ENCODE measurements at places on chromosomes 5 and 9. TPM values are rescaled to one million over a fixed set of nuclear protein-coding genes. Genes with fewer than 3 reads are reported as not detected.

The ANKRD31 gene
- 0.14 TPM for total RNA-seq

DNA sequence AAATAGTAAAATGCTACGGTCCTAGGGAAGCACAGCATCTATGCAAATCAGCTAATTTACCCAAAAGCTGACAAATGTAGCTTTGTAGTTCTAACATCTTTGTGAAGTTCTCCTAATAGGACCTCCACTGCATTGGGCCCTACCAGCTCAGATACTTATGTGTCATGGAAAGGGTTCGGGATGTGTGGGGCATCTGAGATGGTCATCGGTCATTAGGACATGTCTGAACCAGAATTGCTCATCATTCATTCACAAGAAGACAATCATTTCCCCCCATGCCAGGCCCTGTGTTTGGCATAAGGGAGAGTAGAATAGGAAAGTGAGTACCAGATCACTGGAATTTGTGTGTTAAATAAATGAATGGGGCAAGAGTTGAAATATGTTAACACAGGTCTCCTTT lies 35.7 kb downstream of the PWWP2A start:
- no peak for DNase-seq

DNA sequence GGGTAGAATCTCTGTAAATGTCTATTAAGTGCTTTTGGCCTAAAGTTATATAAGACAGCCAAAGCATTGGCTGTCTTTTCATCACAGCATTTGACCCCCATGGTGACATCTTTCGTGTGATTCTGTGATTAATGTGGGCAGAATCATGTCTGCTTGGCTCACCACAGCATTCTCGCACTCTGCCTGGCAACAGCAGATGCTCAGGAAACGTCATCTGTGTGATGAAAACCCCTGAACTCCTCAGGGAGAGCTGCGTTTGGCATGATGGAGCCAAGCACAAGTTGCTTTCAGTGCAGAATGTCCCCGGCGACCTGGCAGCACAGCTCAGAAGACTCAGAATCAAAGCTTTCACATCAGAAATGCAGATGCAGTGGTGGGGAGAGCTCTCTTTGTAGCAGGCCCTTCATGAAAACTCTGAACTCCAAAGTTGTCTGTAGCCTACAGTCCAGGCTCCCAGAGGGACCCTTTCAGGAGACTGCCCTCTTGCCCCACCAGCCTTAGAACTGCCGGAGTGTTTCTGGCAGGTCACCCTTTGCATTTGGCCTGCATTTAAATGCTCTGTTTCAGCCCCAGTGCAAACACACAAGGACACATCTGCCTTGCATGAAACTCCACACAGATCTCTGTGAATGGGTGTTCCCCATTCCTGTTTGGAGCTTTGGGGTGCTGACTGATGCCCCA lies 155.6 kb upstream of the PANK3 start:
- no peak for DNase-seq

DNA sequence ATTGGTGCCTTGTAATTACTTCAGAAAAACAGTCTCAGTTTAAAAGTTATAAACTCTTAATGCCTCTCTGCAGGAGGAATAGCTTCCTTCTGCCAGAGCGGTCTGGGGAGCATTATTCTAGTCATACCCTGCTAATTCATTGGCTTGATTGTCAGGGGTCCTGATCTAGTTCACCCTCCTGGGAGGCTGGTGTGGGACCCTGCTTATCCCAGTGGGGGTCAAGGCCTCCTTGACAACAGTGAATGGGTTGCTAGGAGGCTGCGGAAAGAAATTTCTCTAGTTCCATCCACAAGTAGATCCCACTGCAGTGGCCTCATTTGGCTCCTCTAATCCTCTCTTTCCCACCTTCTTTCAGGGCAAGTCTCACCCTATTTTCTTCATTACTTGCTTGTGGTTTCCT lies 105.7 kb downstream of the TMC1 start:
- no peak for DNase-seq

The CCDC187 gene
- 0.05 TPM for total RNA-seq

DNA sequence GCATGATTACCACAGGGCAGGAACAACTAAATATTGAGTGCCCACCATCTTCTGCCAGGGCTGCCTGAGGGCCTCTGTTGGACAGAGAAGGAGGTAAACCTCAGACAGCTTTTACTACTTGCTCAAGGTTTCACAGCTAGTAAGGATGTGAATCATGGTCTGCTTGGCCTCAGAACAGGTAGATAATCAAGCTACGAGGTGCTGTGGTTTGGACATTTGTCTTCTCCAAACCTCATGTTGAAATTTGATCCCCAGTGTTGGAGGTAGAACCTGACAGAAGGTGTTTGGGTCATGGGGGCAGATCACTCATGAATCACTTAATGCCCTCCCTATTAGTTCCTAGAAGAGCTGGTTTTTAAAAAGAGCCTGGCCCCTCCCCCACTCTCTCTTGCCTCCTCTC lies 541.2 kb upstream of the TRPC7 start:
- DNase-seq: no peak

The SYK gene
- 0.02 TPM for total RNA-seq

GRCh38 chr9:3732077-3733038 lies 206.6 kb upstream of the RFX3 start:
- DNase-seq: peak; percentile 71

The SPINK1 gene
- total RNA-seq: not detected

The ROR2 gene
- total RNA-seq: 0.10 TPM

DNA sequence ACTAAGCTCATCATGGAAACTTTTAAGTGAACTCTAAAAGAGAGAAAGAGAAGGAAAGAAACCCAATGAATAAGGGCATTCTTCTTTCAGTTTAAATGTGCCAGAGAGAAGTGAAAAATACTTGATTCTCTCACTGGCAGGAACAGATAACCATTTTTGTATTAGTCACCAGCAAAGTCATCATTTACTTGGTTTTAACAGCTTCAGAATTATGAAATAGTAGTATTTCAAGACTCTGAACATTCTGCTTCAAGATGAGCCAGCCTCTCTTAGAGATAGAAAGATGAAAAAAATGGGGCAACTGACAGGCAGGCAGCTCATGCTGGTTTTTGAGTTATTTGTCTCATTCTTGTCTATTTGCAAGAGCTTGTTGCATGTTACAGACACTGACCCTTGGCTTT lies 103.5 kb downstream of the GCNT1 start:
- no peak for DNase-seq

DNA sequence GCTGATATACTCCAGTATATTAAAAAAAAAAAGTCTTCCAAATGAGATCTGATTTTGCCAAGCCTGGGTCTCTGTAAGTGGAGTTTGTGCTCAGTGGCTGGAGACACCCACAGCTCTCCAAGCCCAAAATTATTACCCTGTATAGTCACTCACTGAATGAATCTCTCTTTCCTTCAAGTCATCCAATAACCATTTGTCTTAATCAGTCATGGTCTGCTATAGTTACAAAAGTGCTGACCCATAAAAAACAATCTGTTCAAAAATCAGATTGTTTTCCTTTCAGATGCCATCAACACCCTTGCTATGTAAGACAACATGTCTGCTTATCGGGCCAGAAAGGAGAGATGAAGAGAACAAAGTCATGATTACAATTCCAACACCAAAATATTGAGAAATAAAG lies 159.4 kb upstream of the FST start:
- DNase-seq: no peak

GRCh38 chr5:68285851-68286611 lies 70.5 kb downstream of the PIK3R1 start:
- peak; percentile 51 for DNase-seq

The AIF1L gene
- 4.2 TPM for total RNA-seq

- no peak for DNase-seq
These were observed 38.1 kb upstream of the VLDLR start for GRCh38 chr9:2583308-2584013.

The PCDHGB1 gene
- total RNA-seq: 1.1 TPM

DNA sequence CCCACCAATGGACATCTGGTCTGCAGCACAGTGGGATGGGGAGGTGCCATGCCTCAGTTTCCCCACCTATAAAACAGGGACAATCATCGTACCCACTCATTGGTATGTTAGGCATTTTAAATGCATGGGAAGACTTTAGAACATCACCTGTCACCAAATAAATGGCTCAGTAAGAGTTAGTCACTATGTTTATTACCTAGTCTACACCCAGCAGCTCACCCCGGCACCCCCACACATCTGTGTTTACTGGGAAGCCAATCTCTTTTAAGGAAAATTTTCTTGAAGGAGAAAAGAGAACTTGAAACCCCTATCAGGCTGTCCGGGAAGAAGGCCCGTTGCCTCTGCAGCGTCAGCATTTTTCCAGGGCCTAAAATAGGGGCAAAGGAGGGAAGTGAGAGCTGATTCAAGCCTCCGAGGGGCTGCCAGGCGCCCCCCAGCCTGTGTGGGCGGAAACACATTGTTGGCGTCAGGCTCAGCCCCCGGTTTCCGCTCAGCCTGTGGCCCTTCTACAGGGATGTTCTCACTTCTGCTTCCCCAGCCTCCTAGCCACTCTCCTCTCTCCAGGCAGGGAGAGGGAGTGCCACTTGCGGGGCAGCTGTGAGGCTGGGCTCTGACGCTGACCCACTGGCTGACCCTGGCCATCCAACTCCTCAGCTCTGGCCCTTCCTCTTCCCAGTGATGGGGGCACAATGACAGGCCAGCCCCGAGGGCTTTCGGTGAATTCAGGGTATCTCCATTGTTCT lies 4.6 kb downstream of the CSF1R start:
- no peak for DNase-seq

DNA sequence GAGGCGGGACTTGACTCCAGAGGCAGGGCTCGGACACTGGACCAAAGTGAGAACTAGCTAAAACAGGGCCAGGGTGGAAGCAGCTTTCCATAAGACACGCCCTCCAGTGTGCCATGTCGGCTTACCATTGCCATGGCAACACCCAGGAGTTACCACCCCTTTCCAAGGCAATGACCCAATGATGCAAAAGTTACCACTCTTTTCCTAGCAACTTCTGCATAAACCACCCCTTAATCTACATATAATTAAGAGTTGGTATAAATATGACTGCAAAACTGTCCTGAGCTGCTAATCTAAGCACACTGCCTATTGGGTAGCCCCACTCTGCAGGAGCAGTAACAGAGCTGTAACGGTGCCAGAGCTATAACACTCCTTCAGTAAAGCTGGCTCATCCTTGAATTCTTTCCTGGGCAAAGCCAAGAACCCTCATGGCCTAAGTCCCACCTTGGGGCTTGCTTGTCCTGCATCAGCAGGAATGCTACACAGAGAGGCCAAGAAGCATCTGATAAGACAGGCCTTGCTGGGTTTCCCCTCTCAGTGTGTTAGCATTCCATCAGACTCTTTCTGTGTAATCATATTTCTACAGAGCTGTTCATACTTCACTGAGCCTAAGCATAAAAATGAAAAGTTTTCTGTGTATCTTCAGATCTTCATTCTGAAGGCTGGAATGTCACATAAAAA lies 262.7 kb upstream of the KLF9 start:
- no peak for DNase-seq

GRCh38 chr9:123420592-123421111 lies 64.7 kb downstream of the CRB2 start:
- no peak for DNase-seq

The PAIP1 gene
- 180 TPM for total RNA-seq

- DNase-seq: no peak
These were observed 21.1 kb downstream of the ISOC1 start for GRCh38 chr5:129115680-129116079.

GRCh38 chr5:131720714-131721113 lies 76.1 kb downstream of the FNIP1 start:
- no peak for DNase-seq

DNA sequence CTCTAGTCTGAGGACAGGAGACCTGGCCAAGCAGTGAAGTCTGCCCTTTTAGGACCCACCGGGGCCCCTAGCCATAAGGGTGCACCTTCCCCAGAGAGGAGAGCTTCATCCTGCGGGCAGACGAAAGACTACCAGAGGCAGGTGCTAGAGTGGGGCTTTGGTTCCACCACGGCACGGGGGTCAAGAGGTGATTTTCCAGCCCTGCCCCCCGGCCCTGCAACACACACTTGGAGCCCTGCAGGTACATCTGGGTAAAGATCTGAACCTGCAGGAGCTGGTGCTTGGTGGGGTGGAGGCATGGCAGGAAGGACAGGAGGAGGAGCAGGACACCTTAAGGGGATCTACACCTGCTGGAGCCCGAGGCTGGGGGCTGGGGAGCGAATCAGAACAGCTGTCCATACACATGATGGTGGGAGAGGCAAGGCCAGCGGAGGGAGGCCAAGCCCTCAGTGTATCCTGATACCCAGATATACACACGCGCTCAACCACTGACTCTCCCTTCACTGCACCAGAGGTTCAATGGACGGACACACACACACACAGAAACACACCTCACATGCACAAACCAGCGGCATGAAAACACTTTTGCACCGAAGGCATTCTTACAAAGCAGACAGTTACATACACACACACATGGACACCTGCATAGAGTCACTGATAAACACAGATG lies 98.4 kb upstream of the MVB12B start:
- DNase-seq: no peak

DNA sequence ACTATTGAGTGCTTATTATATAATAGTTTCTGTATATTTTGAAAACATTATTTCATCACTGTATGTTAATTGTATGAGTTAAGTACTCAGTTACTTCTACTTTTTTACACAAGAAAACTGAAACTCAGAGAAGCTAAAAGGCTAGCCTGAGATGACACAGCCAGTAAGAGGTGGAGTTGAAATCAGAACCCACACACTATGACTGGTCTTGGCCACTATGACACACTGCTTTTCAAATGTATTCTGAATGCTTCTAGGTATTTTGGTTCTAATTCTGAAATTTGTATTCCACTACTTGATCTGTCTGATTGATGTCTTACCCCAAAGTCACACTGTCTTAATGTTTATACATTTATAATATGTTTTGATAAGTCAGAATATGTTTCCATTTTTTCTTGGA lies 181.8 kb downstream of the ZDHHC21 start:
- no peak for DNase-seq

Data from NCI-H460 (cell line).